ENCODE measurements at places on chromosomes 12 and 14.

DNA sequence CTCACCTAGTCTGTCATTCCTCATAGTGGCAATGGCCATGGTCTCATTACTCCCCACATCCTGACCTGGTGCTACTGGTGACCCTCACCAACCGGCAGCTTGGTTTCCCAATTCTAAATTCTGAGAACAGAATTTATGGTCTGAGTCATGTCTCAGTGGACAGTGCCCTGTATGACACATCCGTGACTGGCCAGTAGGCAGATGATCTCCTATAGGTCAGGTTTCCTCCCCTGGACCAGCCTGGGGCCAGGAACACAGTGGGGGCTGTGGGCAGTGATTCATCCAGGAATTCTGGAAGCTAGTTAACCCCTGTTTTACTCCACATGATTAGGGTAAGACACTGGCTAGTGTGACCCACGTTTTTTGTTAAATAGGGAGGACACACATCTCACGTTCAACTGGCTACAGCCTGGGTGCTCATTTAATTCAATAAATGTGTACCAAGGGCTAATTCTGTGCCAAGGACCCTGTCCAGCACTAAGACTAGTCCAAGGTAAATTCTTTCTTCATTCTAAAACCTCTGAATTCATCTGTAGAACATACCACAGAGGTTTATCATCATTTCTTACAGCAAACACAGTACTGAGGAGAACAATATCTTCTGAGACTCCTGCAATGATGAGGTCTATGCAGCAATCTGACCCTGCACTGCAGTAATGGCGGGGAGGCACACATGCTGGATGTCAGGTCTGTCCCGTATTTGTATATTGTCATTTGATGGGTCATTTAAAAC, 249.6 kb upstream of the TBX3 start:
- peak; percentile 56 for DNase-seq

DNA sequence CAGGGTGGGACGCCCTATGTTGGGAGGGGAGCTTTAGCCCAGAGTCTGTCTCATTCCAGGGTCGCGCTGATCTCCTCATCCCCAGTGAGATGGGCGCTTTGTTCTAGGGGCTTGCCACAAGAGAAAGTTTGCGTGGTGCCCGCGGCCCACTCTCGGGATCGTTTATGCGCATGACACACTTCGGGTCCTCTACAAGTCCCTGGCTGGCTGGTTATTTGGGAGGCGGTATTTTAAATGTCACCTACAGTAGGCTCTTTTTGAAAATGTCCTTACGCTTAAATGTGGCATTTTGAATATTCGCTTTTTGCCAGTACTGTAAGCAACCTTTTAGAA, 541 bp downstream of the GOLT1B start:
- no peak for DNase-seq

DNA sequence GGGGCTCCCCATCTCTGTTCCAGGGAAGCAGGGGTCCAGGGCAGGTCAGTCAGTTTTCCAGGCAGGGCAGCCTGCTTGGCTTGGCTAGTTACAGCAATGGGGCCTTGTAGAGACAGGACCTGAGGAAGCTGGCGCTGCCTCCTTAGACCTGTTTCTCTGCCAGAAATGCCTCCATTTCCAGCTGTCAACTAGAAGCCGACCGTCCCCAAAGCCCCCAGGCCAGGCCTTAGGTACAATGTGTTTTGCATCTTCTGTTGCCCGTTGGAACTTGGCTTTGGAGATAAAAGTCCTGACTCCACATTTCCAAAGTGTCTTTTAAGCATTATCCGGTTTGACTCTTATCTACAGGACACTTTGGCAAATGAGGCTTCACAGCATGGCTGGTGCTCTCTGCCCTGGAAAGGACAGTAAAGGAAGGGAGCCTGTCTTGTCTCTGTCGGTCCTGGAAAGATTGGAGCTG, 42.6 kb downstream of the KRT80 start:
- no peak for DNase-seq

DNA sequence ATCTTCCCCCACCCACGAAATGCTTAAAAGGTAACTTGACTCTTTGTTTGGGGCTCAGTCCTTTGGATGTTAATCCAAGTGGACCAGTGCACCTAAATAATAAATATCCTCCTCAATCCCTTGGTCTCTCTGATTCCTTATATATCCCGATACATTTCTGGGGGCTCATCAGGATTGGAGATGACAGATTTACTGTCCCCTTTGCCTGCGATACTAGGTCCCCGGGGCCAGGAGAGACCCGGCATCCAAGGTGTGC, 26.3 kb downstream of the KLRK1 start:
- no peak for DNase-seq
